CD4-positive, alpha-beta T cell treated with Interleukin-4 for 1 hour (primary cell): ENCODE measurements at places on chromosomes 7 and 10.

- no peak for DNase-seq
These were observed 672.9 kb upstream of the LRRTM3 start for GRCh38 chr10:66252986-66253385.

DNA sequence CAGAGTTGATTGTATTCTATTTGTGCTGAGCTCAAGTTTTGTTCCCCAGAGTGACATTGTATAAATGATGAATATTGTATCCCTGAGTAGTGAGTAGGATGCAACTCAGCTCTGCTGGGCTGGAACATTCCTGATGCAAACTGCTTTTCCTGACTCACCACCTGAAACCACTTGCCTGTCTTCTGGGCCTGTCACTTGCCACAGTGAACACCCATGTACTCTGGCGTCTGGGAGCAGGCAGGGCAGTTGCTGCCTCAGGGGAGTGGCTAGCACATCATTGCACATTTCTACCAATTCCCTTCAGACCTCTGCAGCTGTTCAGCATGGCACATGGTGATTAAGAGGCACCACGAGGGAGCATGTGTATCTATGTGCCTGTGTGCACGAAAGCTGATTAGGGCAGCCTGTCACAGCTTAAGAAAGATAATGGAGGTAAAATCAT lies 157.3 kb downstream of the SND1 start:
- DNase-seq: no peak

- no peak for DNase-seq
These were observed 1562.0 kb downstream of the REEP3 start for GRCh38 chr10:65083222-65083621.

DNA sequence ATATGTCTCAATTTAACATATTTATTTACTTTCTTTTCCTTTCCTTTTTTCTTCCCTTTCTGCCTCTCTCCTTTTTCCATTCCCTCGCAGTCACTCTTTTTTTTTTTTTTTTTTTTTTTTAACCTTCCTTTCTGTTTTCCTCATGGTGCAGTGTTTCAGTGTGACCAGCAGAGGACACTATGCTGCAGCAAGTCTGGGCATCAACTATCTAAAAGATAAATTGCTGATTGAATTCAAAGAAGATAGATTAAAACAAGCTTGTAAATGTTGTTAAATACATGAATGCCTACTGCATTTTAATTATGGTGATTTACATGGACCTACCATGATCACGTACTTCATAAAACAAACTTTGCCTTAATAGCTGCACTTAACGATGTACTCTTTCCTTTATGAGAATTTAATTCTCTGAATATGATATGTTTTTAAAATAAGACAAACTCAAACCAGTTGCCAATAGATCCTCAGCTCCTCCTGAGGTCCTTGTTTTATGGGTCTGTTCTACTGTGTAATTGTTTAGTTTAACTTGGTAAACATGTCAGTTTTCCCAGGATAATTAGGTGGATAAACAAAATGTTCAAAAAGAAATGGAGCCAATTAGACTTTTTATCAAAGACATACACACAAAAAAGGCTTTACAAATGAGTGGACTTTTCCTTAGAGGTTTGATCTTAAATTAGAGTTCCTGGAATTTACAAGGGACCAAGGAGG lies 101.0 kb upstream of the AGR3 start:
- DNase-seq: peak; percentile 56

GRCh38 chr7:128266529-128266882 lies 25.4 kb downstream of the LEP start:
- DNase-seq: no peak

DNA sequence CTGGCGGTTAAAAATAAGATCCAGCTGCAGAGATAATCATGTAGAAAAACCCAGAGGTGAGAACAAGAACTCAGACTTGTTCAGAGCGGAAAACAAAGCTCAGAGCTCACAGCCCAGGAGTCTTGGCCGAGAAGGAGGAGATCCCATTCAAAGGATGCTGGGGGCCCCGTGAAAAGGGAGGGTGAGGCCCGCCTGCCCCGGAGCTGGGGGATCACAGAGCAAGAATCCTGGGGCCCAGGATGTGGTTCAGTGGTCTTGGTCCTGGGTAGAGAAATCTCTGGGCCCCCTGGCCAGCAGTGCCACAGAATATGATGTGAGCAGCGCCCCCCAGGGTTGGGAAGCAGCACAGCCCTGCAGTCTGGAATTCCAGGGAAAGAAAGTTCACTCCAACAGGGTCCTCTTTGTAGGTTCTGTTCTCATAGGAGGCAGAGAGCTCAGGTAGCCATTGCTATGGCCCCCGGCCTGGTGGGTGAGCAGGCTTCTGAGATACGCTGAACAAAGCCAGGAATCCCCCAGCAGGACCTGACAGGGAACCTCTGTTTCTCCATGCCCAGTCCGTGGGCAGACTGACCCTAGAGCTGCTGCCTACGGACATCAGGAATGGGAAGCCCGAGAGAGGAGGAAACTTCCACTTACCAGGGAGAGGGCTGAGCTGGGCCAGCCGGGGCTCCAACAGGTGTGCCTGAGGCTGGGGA lies 77.7 kb upstream of the GNA12 start:
- no peak for DNase-seq

DNA sequence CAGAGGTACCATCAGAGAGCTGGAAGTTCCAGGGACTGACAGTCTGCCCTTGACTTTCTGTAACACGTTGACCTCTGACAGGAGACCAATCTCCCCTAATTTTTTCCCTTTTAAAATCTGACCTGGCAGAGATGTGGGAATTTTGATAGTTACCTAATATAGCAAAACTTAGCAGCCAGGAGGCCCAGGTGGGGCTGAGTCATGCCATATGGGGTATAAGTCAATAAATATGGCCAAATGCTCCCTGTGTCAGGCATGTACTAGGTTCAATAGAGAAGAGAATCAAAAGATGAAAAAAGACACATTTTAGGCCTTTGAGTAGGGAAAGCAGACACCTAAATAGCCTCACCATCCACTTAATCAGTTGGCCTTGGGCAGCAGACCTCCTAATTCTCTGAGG lies 6.1 kb upstream of the GRK5 start:
- DNase-seq: no peak

- no peak for DNase-seq
These were observed 22.0 kb upstream of the TMEM120A start for GRCh38 chr7:76016191-76016947.

DNA sequence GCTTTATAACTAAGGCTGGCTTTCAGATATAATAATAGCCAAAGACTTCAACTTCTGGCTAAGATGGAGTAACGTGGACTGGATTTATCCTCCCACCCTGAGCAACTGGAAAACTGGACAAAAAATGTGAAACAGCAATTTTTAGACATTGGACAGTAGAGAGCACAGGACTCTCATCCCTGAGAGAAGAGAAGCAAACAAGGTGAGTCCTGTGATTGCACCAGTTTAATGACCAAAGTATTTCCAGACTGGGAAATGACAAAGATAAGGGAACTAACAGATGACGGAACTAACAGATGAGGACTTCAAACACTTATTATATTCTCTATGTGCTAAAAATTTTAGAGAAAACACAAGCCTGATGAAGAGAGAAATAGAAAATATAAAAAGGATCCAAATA lies 175.7 kb upstream of the SLC25A13 start:
- no peak for DNase-seq

DNA sequence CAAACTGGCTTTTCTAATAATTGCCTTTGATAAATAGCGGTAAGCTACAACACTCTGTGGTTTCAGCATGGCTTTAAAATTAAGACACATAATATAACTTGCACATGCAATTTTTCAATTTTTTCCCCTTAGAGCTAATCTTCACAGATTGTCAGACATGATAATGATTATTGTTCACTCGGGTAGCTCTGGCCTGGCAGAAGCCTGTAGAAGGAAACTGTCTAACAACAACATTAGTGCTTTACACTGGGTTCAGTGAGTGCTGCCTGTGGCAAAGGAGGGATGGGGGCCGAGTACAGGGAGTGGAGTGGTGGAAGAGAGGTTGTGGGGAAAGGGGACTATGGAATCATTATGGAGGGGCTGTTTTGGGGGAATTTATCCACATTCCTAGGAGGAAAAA lies 67.2 kb upstream of the AUTS2 start:
- DNase-seq: no peak
